CD4-positive, alpha-beta T cell treated with Interferon gamma for 1 hour (primary cell): ENCODE measurements at places on chromosomes 6 and 20.

GRCh38 chr6:56168596-56168995 is 78.8 kb downstream of the COL21A1 start:
- no peak for DNase-seq

DNA sequence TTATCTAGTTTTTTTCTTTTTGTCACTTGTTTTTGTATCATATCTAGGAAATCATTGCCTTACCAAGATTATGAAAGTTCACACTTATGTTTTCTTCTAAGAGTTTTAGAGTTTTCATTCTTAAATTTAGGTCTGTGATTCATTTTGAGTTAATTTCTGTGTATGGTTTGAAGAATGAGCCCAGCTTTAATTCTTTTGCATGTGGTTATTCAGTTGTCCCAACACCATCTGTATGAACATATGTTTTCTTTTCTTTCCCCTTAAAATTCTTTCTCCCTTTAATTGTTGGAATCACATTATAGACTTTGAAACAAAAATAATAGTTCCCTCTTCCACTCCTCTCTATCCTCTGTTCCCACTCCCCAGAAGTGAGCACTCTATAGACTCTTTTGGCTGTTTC is 85.4 kb downstream of the SLX4IP start:
- DNase-seq, result no peak

GRCh38 chr6:38216451-38216850 is 396.9 kb downstream of the ZFAND3 start:
- no peak for DNase-seq

GRCh38 chr6:134099770-134100169 is 47.3 kb upstream of the SLC2A12 start:
- DNase-seq, result no peak

- DNase-seq, result no peak
Measured at GRCh38 chr6:47264775-47265184, 44.9 kb downstream of the TNFRSF21 start.

DNA sequence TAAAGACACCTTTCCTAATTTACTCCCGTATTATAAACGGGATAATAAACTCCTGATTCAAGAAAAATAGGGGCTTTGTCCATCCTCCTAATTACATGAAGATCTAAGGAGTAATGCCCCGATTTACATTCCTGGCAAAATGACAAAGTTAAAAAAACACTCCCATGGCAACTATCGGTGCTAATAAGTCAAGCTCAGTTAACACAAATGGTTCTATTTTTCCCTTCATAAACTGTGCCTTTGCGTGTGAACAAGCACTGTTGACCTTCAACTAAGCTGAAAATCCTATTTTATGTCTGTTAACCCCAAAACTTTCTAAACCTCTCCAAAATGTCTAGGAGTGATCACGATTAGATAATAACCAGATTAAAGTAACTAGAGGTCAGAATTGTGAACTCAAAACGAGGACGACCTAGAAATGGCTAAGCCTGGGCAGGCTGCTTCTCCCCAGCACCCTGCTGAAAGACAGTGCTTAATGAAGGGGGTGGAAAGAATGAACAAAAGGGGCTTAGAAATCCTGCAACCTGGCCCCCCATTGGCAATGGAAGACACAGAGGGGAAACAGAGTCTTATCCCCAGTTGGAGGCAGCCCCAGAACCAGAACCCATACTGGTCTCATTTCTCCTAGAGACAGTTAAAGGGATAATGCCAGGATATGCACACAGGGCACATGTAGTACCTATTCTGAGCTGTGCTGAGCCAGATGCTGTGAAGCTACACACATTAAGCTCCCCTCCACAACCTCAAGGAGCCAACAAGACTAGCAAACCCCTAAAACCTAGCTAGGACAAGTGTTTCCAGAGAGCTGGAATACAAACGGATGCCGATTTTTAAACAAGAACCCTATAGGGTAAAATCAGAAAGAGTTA is 23.0 kb downstream of the SLC23A2 start:
- no peak for DNase-seq
